ENCODE measurements at places on chromosomes 5 and 9.
A peak's percentile ranks its signal among the peaks of the same experiment; 100 is the strongest.

DNA sequence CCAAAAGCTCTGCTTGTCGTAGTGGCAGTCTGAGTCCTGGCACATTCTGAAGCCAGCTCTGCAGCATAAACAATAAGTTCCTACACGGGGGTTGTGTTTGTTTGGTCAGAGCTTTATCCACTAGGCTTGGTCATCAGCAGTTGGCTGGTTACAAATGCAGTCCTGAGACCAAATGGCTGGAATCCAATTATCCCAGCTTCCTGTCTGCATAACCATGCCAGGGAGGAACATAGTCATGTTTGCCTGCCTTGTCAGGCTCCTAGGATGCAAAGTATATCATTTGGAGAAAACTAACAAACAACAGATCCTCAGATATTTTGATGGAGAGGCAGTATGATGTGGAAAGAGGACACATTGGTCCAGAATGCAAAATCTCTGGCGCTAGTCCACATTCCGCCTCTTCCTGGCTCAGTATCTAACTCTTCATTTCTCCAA lies 85.8 kb downstream of the FBXO38 start:
- DNase-seq: no peak

DNA sequence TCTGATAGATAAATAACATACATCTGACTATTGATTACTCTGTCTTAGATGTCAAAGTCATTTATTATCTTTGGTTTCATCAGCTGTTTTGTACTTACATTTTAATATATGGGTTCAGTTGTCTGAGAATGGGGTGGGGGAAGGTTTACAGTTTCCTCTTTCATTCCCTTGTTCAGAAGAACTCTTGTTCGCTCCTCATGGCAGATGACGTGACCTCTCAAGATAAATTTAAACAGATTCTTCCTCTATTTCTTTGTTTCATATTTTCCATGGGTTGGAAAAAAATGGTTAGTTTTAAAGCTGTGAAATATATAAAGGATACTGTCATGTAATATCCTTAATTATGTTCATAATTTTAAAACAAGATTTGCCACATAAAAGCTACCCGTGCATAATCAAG lies 61.4 kb downstream of the TSSK1B start:
- no peak for DNase-seq

GRCh38 chr9:72271613-72272478 lies 93.2 kb downstream of the ZFAND5 start:
- DNase-seq: peak; percentile 50

GRCh38 chr5:137312011-137312410 lies 187.1 kb downstream of the SPOCK1 start:
- DNase-seq: no peak

DNA sequence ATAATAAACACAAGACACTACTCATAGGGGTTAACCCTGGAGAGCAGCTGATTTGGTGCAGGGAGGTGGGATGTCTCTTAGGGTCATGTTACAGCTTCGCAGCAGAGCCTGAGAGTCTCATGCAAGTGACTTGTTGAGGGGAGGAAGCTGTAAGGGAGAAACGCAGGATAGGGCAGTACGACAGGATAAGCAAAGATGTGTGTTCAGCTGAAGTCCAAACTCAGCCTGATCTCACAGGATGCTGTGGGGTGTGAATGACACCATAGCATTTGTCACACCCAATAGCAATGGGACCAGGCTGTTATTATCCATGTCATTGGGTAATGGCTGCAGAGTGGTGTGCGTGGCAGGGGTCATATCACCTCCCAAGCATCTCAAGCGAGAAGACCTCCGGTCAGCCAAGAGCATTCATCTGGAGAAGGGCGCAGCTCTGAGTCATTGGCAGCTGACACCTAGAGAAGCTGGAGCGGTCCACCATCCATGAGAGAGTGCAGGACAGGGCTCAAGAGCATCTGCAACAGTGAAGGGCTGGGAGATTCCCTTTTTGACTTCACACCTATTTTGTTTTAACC lies 49.2 kb upstream of the RPL26L1 start:
- no peak for DNase-seq

GRCh38 chr5:113989278-113989912 lies 372.5 kb upstream of the KCNN2 start:
- DNase-seq: no peak

DNA sequence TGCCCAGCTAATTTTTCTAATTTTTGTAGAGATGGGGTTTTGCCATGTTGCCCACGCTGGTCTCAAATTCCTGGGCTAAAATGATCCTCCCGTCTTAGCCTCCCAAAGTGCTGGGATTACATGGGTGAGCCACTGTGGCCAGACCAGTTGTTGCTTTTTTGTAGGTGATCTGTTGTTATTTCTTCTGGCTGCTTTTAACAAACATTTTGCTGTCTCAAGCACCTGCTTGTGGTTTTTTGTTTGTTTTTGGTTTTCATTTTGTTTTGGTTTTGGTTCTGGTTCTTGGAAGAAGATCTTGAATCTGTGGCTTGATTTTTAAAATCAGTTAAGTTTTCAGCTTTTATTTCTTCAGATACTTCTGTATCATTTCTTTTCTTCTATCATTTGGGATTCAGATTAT lies 21.1 kb downstream of the ERCC6L2 start:
- DNase-seq: no peak

DNA sequence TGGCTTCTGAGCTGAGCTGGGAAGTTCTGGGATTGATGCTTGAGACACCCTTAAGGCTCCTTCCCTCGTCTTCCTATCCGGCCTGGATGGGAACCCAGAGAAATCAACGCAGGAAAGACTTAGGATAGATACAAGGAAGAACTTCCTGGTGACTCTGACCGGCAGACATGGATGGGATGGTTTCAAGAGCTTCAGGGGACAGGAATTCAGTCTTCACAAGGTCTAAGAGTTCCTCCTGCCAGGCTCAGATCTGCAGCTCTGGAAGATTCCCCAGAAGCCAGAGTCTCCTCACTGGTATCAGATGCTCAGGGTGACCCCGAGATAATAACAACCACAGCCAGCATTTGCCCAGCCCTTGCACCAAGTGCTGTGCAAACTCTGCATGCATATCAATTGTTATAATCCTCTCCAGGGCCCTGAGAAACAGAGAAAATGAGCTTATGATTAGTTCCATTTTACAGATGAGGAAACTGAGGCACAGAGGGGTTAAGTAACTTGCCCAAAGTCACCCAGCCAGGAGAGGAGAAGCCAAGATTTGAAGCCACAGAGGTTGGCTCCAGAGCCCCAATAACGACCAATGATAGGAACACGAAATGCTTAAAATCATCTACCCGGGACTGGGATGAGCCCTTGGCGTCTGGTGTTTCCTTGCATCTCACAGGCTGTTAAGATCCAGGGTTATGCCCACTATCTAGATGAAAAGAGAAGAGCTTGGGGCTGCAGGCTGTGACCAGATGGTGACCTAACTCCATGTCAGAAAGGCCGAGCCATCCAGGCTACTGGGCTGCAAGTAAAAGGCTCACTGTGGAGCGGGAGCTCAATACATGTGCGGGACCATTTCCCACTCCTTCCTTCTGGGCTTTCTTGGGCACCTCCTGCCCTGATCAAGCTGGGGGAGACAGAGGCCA lies 119.8 kb downstream of the C9orf50 start:
- DNase-seq: no peak

DNA sequence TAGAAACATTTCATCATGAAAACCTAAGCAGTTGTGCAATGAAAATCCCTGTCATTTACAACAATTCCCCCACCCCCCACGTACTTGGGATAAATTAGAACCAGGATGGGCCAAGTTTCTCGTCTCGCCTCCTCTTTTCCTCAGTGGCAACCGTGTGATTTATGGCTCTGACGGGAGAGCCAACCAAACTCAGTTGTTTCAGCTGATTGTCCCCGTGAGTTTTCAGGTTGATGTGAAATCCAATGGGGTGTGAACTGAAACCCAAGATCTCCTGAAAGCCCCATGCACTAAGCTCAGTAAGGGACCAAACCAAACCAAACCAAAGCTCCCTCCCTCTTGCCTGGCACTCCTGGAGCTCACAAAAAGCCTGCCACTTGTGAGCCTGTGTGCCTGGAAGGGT lies 138.7 kb upstream of the SLC24A2 start:
- DNase-seq: no peak

- no peak for DNase-seq
Observed at GRCh38 chr5:72112389-72112788, 5.1 kb downstream of the MAP1B start.

- no peak for DNase-seq
Observed at GRCh38 chr9:107462691-107463090, 26.9 kb downstream of the KLF4 start.

- no peak for DNase-seq
Observed at GRCh38 chr9:80078826-80079225, 507.1 kb downstream of the TLE4 start.

GRCh38 chr5:56311306-56311905 lies 78.3 kb upstream of the ANKRD55 start:
- no peak for DNase-seq

DNA sequence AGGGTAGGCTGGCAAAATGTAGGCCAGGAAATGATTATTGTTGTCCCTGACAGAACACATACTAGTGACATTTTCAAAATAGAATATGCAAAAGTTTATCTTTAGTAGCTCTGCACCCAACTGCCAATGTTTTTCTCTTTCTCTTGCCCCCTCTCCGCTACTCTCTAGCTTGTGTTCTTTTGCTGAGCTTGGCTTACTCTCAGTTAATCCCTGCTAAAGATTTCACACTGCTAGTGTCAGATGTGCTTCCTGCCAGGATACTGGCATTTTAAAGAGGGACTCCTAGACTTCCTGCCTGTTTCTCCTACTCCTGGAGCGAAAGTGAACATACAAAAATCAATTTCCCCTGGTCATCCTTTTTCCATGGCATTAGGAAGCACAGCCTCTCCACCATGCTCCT lies 260.5 kb downstream of the ARRDC3 start:
- no peak for DNase-seq

- DNase-seq: no peak
Observed at GRCh38 chr5:31707329-31707728, 68.4 kb downstream of the PDZD2 start.

DNA sequence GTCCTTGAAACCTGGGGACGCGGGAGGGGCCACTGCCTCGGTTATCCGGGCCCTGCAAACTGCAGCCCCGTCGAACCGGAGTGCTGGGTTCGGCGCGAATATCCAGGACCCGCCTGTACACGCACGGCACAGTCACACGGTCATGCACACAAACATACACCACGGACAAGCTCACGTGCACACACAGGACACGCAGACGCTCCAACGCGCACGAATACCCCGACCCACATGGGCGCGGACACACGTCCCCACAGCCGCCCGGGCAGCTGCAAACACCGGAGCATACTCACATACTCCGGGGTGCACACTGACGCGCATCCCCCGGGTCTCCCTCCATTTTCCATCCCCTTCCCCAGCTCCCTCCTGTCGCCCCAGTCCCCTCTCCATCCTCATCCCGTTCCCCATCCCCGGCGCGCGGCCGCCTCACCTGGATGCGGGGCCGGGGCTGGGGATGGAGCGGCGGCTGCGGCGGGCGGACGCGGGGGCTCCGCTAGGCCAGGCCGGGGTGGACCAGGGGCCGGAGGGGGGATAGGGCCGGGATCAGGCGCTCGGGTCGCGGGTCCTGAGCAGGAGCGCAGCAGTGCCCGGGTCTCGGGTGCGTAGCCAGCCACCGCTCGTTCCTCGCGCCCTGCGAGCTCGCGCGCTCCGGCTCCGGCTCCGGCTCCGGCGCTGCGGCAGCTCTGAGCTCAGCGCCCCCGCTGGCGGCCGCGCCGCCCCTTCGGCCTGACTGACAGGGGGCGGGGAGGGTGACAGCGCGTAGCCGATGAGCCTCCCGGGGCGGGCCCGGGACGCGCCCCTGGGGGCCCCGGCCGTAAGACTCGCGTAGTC lies at the start of the genes EIF4E1B and SNCB:
Gene EIF4E1B, plus strand, starts transcription at position 823 of the 828 bp plus-strand sequence. CDS start 12,113 bp downstream, outside the sequence.
Gene SNCB, minus strand, starts transcription at position 682 of the 828 bp plus-strand sequence. CDS start 880 bp downstream, outside the sequence.
- no peak for DNase-seq

- no peak for DNase-seq
Observed at GRCh38 chr9:73162987-73163768, 11.5 kb downstream of the ANXA1 start.

DNA sequence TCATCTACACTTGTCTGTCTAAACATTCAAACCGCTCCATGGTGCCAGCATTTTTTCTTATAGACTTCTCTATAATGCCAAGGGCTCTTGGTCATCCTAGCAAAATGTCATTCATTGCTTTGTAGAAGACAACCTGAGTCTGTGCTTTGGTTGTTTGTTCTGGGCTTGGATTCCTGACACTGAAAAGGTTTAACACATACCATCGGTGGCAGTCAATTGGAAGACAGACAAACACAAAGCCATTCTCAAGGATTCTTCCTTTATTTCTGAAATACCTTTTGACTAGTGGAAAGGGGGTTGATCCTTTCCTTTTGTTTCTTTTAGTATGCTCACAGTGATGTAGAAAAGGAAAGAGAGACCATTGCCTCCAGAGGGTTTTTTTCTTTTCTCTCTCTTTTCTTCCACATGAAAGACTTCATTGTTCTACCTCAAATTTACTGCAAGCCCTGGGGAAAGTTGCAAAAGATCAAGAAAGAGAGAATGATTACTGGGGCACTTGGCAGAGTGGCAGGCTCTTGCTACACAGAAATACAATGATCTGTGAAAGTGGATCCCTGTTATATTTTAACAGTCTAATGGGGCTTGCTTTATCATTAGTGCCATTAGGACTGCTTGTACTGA lies 66.4 kb upstream of the TMC1 start:
- no peak for DNase-seq

DNA sequence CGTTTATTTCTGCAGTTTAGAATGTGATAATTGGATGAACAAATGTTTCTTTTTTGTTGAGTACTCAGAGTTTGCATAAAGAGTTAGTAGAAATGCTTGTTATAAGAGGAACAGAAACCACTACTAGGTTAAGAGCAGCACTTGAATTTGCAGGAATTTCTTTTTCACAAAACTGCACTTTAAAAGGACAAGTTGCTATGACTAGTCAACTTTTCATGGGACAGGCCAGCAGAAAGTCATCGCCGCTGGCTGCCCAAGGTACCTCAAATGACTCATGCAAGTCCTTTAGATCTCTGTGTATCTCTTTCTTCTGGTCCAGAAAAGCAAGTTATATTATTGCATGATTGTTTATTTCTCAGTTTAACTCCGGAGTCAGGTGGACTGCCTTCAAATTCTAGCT lies 97.3 kb upstream of the HMHB1 start:
- DNase-seq: no peak

DNA sequence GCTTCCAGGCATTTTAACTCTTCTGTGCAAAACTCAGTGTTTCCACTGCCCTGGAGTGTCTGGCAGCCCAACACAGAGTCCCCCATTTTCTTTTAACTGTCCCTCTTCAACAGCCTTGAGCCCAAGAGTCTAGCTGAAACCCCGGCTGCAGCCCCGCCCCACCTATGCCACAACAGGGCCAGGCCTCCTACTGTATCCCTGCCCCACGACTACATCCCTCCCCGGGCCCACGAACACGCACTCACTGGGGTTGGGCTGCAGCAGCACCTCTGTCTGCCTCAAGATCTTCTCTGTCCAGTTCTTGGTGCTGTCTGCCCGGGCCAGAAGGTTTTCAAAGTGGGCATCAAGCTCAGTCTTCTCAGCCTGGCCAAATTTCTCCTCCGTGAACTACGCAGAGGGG lies 6.1 kb downstream of the SH3GLB2 start:
- no peak for DNase-seq
